ELF-1 (cell line): ENCODE measurements at places on chromosomes 3 and 15.

DNA sequence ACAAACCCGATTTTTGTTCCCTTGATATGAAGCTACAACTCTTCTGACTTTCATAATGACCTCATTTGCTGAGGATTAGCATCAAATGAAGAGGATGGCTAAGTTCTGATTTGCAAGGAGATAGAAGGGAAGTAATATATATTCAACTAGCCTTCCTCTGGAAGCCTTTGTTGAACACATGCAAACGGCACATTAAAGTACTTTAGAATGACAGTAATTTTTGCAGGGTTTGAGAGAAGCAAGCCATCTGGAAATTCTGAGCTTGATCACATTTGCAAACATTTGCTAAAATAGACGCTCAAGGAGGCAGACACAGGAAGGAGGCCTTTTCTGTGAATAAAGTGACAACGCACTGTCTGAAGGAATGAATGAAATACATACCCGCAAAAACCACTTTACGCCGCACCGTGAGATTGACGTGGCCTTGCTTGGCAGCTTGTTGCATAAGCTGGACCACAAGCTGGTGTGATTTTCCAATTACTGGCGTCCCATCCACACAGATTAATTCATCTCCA lies 657.2 kb downstream of the MAGI1 start:
- DNase-seq, result no peak

GRCh38 chr3:146517684-146518435 lies 26.5 kb downstream of the PLSCR1 start:
- DNase-seq, result no peak

DNA sequence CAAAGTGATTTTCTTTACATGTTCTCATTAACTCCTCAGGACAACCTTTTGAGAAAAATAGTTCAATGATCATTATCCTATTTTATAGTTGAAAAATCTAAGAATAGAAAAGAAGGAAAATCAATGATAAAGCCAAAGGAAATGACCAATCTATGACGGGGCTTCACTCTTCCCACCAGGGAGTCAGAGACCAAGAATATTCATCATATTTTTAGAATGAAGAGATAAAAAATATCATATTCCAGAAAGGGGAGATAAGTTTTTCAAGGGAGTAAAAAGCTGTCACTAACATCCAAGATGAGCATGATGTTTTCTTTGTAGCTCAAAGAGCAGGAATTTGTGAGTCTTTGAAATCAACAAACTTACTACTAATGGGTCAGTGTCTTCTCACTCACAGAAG lies 71.5 kb upstream of the LPP start:
- DNase-seq, result no peak

GRCh38 chr3:193662757-193663322 lies 69.8 kb downstream of the OPA1 start:
- no peak for DNase-seq

DNA sequence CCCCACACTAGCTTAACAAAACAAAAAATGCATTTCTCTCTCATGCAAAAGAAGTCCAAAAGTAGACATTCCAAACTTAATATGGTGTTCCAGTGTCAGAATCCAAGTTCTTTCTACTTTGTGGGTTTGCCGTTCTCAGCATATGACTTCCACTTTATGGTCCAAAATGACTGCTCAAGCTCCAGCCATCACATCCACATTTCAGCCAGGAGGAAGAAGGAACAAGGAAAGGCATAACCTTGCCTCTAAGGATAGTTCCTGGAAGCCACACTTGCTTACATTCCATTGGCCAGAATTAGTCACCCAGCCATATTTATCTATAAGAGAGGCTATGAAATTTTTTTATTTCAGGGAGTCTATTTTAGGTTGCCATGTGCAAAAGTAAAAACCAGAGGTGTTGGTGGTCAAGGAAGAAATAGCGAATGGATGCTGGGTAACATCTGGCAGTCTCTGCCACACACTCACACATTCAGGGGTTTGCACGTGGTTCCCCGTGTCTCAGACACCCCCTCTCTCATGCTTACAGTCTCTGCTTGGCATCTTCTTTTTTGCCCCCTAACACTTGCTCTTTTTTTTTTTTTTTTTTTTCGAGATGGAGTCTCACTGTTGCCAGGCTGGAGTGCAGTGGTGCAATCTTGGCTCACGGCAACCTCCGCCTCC lies 69.3 kb downstream of the RPL39L start:
- no peak for DNase-seq

GRCh38 chr15:25134546-25134945 lies 179.8 kb downstream of the SNRPN start:
- DNase-seq, result no peak

- no peak for DNase-seq
Measured at GRCh38 chr3:128946411-128946810, 47.5 kb downstream of the CFAP92 start.

GRCh38 chr3:168285506-168285905 lies 189.8 kb upstream of the GOLIM4 start:
- no peak for DNase-seq

- DNase-seq, result no peak
Measured at GRCh38 chr3:87246662-87247429, 19.7 kb downstream of the CHMP2B start.

DNA sequence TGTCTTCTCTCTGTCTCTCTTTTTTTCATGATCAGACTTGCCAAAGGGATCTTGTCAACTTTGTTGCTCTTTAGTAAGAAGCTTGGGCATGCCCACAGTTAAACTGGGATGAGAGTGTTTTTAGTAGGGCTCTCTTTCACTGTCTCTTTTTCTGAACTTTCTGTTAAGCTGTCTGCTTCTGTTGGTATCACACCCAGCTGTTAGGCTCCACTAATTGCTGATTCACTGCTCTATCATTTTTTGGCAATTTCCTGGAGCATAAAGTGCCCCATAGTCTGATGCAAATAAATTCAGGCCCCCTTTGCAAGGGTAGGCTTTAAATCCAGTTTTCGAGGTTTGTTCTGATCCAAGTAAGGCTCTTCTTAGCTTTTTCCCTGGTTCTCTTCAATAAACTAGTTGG lies 360.4 kb upstream of the ADAMTS9 start:
- no peak for DNase-seq

DNA sequence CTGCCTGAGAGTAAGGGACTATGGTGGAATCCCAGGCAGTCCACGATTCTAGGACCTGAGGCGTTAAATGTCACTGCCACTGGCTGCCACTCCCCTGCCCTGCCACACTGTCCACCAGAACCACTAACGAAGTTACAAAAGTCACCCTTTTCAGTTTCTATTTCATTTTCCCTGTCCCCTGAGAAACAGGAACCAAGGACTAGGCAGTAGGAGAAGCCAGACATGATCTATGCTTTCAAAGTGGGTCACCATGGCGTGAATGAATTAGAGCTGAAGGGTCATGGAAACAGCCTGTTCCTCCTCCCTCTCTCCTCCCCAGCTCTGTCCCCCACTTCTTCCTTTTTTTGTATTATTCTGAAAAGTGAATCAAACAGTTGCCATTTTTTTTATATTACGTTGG lies 9.1 kb upstream of the ADPRH start:
- no peak for DNase-seq

- no peak for DNase-seq
Measured at GRCh38 chr3:131762981-131763564, 260.3 kb upstream of the MRPL3 start.

- no peak for DNase-seq
Measured at GRCh38 chr3:69748503-69748902, 9.2 kb downstream of the MITF start.

- DNase-seq, result no peak
Measured at GRCh38 chr3:119403201-119403600, 60.2 kb downstream of the TMEM39A start.

DNA sequence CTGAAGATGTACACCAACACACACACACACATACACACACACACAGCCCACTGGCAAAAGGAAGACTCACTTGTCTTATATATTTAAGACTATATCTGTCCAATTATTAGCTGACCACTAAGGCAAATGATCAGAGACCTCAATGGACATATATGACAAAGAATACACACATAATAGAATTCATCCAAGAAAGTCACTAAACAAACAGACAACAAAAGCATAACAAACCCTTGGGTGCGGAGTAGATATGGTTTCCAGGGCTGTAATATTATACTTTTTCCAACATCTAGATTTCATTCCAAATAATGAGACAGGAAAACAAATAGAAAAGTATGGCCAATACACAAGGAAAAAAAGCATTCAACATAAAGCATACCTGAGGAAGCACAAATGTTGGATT lies 72.3 kb upstream of the PRICKLE2 start:
- no peak for DNase-seq

GRCh38 chr3:8739757-8740504 lies 6.3 kb downstream of the CAV3 start:
- no peak for DNase-seq
